Activated naive CD4-positive, alpha-beta T cell treated with anti-CD3 and anti-CD28 coated beads, Interleukin-2, amount 50 U/mL, for 16 hours (primary cell): ENCODE measurements at places on chromosomes 5 and 9.

DNA sequence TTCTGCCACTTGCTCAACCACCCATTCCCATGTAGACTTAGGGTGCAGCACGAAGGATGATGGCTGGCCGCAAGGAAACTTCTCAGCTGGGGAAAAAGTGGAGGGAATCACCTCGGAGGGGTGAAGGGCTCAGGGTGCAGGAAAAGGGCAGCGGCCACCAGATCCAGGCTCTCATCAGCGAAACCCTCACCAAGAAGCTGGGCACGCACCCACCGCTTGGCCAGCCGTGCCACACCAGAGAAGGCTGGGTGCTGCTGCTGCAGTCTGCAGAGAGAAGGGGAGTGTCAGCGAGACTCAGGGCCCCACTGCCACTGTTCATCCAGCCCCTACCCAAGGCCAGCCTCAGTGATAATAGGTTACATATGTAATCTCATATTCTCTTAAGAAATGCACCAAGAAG is 8.6 kb downstream of the NOL6 start:
- no peak for DNase-seq

DNA sequence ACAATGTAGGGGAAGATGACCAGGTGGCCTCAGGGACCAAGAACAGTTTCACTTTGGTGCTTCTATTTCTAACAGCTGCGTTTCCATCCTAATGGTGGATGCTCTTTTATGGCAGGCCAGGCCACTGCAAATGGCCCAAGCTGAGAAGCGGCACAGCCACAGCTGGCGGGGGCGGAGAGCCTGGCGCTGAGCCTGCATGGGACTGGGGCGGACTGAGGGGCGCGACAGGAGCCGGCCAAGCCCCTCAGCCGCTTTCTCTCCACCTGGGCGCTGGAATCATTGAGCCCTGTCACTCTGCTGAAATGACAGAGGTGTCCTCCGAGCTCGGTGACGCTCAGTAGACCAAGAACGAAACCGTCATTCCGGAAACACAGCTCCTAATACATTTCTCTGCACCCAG is 317.3 kb upstream of the PDE4D start:
- no peak for DNase-seq

GRCh38 chr5:89276566-89277305 is 393.8 kb upstream of the MEF2C start:
- no peak for DNase-seq

- no peak for DNase-seq
Observed at GRCh38 chr9:88183798-88184495, 45.7 kb upstream of the SPATA31C2 start.

- DNase-seq = no peak
Observed at GRCh38 chr5:64384765-64385164, 121.0 kb upstream of the RGS7BP start.

GRCh38 chr9:133129001-133129795 is 8.2 kb upstream of the RALGDS start:
- DNase-seq = no peak

DNA sequence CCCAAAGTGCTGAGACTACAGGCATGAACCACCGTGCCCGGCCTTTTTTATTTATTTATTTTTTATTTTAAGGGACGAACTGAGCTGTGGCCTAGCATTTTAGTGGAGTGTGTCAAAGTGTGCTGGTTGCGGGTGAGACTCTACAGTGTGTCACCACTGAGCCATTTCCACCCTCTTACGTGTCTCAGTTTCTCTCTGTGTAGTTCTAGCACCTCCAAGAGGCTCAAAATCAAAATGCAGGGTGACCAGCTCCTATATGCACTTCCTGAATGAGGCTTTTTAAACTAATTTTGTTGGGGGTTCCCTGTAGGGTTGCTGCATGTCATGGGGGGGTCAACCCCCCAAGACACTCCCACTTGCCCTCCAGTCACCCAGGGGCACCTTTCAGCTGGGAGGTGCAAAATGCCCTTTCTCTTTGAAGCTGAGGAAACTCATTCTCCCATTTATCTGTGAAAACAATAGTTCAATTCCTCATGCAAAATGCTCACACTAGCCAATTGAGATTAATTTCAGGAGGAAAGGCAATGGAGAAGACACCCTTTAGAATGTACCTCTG is 69.3 kb downstream of the COL15A1 start:
- no peak for DNase-seq

GRCh38 chr5:62090953-62091352 is 215.1 kb upstream of the KIF2A start:
- no peak for DNase-seq

- DNase-seq = no peak
Observed at GRCh38 chr5:146520731-146521130, 4.7 kb upstream of the GPR151 start.

DNA sequence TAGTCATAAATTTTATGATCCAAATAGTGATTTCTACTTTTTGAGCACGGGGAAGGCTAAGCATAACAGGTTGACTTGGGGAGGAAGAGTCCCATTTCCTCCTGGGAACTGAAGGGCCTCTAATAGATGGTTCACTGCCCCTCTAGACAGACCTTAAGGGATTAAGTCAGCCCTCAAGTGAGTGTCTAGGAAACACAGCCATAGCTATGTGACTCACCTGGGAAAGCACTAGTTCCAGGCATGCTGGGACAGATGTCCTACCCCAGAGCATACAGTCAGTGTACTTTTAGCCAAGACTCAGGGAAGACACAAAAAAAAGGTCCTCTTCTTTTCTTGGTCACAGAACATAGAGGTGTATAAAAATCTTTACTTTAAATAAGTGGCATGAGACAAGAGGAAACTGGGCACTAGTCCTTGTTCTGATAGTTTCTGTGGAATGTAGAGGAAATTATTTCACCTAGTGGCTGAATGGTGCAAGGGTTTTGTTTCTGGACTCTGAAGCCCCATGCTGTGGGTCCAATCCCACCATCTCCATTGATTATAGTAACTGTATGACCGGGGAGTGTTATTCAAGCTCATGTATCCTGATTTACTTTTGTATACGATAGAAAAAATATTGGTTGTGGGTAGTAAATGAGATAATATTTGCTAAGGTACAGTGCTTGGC is 86.0 kb downstream of the NREP start:
- DNase-seq = no peak

DNA sequence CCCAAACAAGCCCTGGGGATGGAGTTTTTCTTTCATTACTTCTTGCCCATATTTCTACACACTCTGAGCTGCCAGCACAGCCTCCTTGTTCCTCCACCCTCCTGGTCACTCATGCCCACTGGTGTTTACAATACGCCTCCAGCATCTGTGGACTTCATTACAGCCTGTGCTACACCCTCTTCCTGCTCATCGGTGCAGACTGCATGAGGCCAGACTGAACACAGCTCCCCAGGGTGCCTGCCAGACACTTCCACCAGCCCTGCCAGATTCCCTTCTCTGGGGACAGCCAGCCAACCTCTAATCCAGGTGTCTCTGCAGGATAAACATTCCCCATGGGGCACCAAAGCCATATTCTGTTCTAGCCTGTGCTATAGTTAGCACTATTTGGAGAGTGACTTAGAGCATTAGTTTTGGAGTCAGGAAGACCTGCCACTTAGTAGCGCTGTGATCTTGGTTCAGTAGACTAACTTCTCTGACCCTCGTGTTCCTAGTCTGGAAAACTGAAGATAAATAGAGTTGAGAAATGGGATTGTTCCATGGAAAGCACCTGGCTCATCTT is 163.8 kb upstream of the KLF4 start:
- no peak for DNase-seq

DNA sequence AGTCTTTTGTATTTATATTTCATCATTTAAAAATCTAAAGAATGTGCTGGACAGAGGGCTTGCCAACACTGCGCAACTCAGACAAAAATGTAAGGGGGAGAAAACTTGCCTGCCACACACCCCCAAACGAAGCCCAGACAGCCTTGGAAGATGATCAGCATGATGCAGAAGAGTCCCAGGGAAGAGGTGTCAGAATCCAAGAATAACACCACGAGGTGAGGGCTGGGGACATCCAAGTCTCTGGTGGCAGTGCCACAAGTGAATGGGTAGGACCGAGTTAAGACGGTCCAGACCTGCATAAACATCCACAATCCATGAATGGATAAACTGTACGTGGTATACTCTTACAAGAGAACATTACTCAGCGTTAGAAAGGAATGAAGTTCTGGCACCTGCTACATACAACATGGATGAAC is 10.4 kb downstream of the EPB41L4B start:
- no peak for DNase-seq

DNA sequence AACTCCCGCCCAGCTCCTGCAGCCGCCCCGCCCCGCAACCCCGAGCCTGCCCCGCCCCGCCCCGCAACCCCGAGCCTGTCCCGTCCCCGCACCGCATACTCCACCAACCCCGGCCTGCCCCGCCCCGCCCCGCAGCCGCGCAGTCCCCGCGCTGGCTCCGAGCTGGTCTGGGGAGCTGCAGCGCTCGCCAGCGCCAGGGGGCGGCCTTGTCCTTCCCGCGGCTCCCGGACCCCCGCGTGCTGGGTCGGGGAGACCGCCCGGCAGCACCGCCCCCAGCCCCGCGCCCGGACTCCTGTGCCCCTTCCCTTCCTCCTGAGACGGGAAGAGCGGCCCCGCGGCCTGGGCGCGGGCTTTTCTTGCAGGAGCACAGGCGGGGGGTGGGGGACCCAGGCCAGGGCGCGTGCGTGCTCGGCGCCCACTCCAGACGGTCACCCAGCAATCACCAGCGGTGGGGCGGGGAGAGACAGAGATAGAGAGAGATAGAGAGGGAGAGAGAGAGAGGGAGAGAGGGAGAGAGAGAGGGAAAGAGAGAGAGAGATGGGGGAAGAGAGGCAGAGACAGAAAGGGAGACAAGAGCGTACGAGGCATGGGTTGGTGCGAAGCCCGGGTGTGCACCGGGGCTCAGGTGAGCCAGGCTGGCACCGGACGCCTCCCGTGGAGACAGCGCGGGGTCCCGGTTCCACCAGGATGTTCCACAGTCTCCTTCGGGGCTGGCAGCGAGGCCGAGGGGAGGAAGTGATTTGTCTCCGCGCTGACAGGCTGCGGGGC is 14.7 kb upstream of the TMEM250 start:
- DNase-seq = peak; percentile 47

DNA sequence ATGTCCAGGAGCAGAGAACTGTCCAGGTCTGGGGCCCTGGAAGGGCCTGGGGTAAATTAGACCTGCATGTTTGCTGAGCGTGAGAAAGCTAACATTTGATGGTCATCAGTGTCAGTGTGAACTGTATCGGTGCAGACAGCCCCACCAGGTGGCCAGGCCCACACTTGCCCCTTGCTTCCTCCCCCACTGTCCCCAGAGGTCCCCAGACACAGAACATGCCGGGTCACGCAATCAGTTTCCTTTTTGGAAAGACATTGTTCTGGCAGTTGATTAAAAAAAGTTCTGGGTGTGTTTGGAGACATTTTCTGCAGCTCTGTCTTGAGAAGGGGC is 1.5 kb downstream of the NKD2 start:
- peak; percentile 4 for DNase-seq

DNA sequence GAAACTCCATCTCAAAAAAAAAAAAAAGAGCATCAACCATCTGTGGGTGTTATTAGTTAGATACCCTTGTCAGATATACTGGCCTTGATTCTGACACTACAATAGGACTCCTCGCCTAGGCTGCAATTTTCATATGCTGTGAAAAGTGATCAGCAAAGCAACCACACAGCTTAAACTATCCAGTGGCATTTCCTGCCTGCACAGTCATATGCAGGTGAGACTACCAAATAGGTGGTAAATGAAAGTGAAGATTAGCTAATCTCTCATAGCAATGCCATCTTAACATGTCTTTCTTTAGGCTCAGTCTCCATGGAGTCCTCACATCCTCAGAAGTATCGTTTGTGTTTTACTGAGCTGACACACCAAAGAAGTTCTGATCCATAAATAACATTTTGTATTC is 40.8 kb downstream of the GRAMD2B start:
- no peak for DNase-seq

GRCh38 chr9:113996531-113997001 is 81.5 kb downstream of the AMBP start:
- DNase-seq = no peak

GRCh38 chr5:138663561-138663960 is 88.4 kb upstream of the HSPA9 start:
- no peak for DNase-seq

DNA sequence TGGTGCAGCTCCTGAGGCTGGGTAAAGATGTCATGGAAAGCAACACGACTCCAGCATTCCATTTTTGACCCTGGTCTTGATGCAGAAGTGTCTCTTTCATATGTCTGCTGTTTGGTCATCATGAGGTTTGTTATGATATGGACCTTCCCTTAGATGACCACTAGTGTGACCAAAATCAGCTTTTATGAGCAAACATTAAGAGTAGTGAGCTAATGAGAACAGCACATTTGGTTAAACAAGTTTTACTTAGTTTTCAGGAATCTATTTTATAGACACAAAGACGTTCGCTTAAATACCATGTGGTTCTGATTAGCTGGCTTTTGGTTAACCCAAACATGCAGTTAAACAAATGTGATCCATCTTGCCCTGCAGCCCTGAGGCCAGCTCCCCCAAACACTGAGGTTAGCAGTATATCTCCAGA is 56.7 kb upstream of the ACTBL2 start:
- no peak for DNase-seq

GRCh38 chr9:74556685-74557084 is 59.5 kb downstream of the RORB start:
- DNase-seq = no peak

- no peak for DNase-seq
Observed at GRCh38 chr9:109355564-109356297, 34.9 kb upstream of the EPB41L4B start.

DNA sequence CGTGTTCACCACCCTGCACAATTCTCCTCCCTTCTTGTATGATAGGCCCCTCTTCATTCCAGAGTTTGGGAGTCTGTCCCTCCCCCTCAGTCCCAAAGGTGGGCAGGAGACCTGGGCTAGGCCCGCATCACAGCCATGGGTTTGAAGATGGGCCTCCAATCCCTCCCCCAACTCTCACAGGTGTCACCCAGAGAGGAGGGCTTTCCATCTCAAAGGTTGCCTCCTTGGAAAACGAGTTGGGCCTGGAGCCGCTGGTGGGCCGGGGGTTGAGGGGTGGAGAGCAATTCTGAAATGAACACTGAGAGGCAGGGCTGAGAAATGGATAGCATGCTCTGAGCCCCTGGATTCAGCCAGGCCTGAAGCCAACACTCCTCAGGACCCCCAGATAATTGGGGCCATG is 6.2 kb downstream of the ADAMTS2 start:
- no peak for DNase-seq

GRCh38 chr9:137611623-137612609 is 6.4 kb downstream of the ARRDC1 start:
- DNase-seq = peak; percentile 47

DNA sequence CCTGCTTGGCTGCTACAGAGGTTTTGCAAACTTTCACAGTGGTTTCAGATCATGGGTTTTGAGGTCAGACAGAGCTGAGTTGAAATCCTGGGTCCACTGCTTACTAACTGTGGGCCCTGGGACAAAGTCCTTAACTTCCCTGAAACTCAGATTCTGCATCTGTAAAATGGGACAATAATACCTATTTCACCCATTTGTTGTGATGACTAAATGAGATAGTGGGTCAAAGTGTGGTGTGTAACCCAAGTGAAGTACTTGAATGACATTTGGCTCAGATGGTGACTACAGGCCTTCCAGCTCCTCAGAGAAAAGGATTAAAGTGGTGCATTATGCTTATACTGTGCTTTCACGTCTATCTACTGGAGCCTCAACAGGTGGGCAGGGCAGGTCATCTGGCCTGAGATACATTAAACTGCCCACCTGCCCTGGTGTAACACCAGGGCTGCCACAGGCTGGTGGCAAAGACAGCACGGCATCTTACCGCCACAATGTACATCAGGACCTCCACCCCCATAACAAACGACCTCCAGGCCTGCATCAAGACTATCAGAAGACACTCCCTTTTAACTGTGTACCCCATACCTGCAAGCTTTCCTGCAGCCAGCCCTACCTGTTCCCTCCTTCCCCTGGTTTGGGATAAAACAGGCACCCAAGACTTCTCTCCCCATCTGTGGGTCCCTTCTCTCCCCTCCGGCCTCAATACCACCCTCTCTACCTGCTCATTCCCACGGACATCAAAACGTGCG is 846 bp upstream of the TRAF1 start:
- DNase-seq = no peak
